ENCODE measurements at places on chromosomes 6 and 20.

DNA sequence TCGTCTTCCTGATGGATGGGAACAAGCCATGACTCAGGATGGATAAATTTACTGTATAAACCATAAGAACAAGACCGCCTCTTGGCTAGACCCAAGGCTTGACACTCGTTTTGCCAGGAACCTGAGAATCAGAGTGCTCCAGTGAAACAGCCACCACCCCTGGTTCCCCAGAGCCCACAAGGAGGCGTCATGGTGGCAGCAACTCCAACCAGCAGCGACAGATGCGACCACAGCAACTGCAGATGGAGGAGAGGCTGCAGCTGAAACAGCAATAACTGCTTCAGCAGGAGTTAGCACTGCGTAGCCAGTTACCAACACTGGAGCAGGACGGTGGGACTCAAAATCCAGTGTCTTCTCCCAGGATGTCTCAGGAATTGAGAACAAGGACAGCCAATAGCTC lies 100.9 kb upstream of the SAMD5 start:
- DNase-seq, result no peak

DNA sequence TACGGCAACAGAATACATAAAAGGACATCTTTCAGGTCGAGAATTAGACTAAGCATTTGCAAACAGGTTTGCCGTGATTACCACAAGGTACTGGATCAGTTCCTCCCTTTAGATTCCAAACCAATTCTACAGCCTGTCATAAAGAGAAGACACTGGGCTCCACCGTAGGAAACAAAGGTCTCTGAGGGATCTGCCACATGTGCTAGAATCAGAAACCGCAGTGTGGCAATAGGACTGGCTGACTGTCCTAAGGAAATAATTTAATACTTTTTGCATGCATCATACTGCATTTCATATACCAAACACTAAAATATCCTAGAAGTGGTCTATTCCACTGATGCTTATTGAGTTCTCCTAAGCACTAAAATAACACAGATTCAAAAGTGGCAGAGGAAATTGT lies 59.2 kb downstream of the POPDC3 start:
- no peak for DNase-seq

GRCh38 chr20:59376109-59376841 lies 75.9 kb downstream of the EDN3 start:
- DNase-seq, result no peak

- no peak for DNase-seq
These were observed 169.2 kb downstream of the ZFAND3 start for GRCh38 chr6:37988696-37989095.

Measured in left lung (tissue), 14 donors.